ENCODE measurements at places on chromosomes 16 and 17.

GRCh38 chr16:67529582-67530012, 968 bp downstream of the RIPOR1 start:
- DNase-seq, result no peak

DNA sequence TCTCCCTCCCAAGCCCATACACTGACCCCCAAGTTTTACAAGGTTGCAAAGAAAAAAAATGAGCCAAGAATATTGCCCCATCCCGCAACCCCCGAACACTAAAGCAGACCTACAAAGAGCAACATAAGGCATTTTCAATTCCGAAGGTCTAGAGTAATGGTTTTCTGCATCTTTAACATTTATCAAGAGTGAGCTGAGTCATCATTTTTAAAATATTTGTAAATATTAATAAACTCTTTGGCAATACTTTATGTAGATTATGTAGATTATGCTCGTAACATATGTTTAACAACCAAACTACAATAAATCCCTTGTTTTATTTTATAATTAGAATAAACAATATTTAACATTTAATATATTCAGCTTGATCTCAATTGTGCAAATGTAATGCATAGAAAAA, 1.4 kb downstream of the ZNF624 start:
- DNase-seq, result no peak

DNA sequence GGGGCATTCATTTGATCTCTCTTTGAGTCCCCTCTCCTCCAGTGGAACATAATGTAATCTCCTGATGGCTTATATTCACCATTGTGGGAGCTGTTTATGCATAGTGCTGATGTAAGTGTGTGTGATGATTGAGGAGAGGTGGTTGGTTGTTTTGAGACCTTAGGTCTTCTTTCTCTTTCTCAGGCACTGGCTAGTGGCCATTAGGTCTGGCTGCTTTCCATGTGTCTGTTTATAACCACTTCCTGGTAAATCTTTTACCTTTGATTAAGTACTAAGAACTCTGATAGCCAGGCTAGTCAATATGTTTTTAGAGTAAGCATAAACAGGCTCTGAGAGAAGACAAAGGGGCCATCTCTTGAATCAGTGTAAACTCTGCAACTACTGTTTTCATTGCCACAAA, 27.9 kb downstream of the VAT1L start:
- DNase-seq, result no peak

DNA sequence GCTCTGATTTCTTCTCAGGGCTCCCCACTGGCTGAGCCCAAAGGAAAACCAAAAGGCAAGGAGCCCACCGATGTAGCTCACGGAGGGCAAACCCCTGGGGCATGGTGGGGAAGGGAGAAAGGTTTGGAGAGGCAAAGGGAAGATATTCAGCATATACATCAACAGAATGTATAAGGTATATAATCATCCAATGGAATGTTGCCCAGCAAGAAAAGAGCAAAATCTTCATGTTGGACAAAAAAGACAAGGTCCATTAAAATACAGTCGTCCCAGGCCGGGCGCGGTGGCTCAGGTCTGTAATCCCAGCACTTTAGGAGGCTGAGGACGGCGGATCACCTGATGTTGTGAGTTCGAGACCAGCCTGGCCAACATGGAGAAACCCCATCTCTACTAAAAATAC, 1.6 kb downstream of the CPPED1 start:
- no peak for DNase-seq

- DNase-seq, result no peak
These were observed 927 bp upstream of the SULT1A2 start for GRCh38 chr16:28597692-28598261.

GRCh38 chr17:4806777-4807604, at the start of gene PLD2:
Gene PLD2 (plus strand): TSS chr17:4807152. CDS start chr17:4807773, 621 bp downstream.
- DNase-seq, result peak; percentile 90
